NCI-H2171 treated with DMSO at 0.1 percent for 48 hours (cell line): ENCODE measurements at places on chromosomes 1 and 21.
A peak's percentile ranks its signal among the peaks of the same experiment; 100 is the strongest.

DNA sequence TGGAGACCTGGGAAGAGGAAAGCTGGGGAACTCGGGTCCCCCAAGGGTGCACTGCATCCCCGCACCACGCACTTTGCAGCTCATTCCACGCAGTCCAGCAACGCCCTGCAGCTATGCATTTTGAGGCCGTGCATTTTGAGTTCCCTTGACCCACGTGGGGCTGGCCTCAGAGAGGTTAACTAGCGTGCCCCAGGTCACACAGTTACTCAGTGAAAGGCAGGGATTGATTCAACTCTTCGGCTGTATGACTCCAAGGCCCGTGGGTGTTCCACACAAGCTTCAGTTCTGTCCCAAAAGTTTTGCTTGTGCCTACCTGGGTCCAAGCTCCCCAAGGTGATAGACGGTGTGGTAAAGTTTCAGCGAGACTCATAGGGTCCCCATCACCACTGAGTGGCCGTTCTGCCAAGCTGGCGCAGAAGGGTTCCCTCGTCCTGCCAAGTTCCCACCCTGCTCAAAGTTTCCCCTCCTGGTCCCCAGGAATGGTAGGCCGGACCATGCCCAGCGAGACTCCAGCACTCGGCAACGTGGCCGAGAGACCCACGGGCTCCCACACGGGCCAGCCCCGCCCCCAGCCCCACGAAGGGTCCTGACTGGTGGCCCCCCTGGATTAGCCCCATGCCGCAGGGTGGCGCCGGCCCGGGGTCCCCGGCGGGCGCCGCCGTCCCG, 611 bp downstream of the HSPG2 start:
- no peak for DNase-seq

DNA sequence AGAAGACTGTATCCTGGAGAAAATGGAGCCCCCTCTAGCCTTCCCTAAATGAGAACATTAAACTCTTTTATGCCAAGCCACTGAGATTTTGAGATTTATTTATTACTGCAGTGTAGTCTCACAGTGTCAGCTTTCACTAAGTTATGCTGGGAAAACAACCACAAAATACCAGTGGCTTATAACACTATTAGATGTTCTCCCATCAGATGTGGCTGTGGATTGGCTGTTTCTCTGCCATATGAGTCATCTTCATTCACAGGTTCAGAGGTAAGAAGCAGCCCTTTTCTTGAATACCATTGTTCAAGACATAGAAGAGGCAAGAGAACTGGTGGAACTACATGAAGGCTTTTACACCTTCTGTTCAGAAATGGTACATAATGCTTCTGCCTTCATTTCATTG, 32.1 kb upstream of the ST6GALNAC5 start:
- DNase-seq, result no peak

DNA sequence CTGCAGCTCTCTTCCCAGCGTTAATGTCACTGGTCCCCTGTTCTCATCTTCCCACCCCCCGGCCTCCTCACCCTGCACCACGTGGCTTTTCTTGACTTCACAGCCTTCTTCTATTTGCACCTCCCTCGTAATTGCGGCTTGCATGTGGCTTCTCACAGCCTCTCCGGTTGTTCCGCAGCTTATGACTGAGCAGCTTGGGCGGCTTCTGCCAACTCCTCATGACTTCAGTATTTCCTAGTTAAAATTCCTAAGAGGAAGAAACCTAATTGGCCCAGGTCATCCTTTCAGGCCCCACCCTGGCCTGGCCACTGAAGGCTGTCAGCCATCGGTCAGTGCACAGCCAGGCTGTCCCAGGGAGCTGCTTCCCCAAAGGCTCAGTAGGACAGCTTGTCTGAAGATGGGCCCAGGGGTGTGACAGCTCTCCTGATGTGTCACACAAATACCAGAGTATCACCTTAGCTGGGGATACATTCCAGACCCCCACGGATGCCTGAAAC, 8.6 kb upstream of the RERE start:
- no peak for DNase-seq

DNA sequence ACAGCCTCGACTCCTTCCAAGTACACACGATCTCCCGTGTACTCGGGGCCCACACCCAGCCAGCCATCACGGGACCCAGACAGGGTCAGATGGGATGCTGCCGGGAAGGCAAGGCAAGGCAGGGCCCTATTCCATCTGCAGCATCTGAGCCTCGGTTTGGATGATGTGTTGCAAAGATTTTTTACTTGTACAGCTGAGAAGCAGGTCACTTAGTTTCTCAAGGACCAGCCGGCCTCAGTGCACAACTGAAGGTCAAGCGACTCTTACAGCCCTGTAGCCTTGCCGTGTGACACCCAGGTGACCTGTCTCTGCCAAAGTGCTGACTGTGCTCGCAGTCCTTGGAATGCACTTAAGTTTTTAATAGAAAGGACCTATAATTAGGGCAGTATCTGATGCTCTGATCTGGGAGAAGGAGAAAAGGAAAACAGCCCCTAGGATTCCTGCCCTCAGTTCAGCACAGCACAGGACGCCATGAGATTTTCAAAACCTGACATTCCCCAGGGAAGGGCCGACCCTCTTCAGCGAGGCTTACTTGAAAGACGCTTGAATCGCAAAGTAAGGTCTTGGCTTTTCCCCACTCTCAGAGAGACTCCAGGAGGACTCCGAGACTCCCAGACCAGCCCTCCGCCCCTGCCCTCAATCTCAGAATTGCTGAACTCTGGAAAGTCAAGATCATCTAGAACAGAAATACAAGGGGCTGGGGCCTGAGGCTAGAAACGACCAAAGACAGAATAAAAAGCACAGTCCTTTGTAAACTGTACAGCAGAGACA, 1.3 kb downstream of the GPR157 start:
- no peak for DNase-seq

DNA sequence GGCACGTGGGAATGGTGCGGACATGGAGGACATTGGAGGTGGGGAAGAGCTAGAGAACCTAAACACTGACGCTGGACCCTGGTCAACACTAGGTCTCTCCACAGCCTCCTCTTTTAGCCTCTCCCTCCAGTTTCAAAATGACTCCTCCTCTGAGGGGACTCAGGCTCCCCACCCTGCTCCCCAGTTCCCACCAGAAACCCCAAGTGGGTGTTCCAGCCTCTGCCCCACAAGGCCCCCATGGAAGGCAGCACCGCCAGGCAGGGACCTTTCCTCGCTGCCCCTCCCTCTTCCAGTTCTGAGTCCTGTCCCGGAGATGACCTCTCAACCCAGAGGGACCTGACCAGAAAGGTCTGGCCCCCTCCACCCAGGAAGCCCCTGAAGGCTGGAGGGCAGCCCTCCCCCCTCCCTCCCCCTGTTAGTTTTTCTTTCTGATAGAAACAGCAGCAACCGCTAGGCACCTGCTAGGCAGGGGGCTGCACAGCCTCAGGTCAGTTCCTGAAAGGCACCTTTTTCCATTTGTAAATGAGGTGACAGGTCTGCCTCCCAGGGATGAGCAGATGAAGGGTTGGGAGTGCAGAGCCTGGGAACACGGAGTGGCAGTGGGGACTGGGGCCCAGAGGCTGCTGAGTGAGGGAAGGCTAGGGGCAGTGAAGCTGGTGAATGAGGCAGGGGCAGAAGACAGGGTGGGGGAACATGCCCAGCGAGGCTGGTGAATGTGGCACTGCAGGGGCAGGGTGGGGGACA, 9.3 kb upstream of the ITGB2 start:
- DNase-seq, result no peak

GRCh38 chr1:12458571-12458970, 159.4 kb downstream of the DHRS3 start:
- DNase-seq, result no peak

DNA sequence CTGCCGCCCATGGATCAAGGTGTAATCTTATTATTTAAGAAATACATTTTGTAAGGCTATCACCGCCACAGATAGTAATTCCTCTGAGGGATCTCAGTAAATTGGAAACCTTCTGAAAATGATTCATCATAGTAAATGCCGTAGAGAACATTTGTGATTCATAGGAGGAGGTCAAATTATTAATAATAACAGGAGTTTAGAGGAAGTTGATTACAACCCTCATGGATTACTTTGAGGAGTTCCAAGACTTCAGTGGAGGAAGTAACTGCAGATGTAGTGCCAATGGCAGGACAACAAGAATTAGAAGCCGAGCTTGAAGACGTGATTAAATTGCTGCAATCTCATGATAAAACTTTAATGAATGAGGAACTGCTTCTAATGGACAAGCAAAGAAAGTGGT, 280.1 kb downstream of the PTPRC start:
- DNase-seq, result no peak

DNA sequence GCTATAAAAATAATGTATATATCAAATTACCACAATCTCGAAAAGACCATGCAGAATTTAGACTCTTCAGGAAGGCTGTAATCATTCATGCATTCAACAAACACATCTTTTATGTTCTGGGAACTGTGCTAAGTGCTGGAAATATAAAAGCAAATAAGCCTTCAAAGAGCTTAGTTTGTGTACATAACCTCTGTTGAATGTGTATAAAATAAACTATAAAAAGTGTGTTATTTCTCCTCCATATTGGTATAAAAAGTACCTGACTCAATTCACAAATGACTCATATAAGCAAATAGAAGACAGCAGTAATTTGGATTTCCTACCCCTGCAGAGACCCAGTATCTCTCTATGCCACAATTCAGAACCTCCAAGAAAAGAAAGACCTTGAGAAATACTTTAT, 36.8 kb downstream of the RAB3GAP2 start:
- no peak for DNase-seq

GRCh38 chr1:78855258-78855657, 151.3 kb downstream of the ADGRL4 start:
- DNase-seq, result no peak

DNA sequence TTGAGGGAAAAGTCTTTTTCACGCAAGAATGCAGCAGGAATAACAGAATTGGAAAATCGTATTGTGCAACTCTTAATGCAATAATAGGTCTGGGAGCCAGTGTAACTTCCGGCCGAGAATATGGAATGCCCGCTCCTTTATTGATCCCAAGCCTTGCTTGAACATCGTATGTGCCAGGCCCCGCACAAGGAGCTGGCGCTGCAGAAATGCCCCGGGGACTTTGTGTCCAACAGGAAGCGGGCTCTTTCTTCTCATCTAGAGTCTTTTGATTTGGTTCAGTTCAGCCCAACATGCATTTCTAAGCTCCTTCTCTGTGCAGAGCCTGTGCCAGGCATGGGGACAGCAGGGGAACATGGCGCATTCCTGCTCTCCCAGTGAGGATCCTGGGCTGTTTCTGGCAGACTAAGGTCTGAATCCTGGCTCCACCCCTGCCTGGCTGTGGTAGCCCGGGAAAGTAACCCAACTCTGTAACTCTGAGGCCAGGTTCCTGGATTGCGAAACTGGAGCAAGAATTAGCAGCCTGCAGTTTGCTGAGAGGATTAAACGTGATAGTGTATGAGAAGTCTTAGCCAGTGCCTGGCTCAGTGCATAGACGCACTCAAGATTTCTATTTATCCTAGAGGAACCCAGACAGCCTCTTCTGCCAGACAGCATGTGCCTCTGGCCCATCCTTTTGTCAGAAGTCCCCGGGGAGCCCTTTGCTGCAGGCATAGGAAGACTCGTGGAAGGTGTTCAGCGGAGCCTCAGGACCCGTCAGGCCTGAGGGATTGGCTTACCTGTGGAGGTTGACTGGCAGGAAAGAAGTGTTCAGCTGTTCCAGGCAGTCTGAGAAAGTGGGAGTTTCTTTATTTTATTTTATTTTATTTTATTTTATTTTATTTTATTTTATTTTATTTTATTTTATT, 987 bp upstream of the CDCP2 start:
- DNase-seq, result peak; percentile 75

GRCh38 chr1:82141390-82141789, 340.7 kb downstream of the ADGRL2 start:
- no peak for DNase-seq

GRCh38 chr1:152110365-152110859, 4.8 kb downstream of the TCHH start:
- DNase-seq, result peak; percentile 76

- peak; percentile 50 for DNase-seq
Measured at GRCh38 chr1:160030657-160031364, 979 bp downstream of the PIGM start.

DNA sequence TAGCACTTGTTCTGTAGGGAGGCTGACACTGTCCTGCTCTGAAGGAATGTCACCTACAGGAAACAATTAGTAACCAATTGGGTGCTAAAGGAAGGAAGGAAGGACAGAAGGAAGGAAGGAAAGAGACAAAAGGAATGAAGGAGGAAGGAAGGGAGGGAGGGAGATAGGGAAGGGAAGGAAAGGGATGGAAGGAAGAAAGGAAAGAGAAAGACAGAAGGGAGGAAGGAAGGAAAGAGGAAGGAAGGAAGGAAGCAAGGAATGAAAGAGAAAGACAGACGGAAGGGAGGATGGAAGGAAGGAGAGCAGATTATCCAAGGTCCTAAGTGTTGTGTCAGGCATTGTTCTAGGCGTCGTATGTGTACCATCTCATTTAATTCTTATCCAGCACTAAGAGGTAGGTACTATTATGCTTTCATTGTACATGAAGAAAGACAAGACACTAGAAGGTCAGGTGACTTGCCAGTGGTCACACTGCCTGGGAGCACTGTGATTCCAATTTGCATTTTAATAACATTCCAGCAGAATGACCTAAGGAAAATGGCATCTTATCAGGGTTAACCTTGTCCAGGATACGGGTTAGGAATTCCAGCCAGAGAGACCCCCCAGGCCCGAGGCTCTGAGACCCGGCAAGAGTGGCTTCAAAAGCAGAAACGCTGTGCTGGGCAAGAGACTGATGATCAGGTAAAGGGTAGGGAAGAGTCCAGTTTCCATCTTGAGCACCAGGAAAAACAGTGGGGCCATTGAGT, 29.6 kb downstream of the CLIC6 start:
- DNase-seq, result no peak

- DNase-seq, result peak; percentile 88
Measured at GRCh38 chr1:156500793-156501506, 375 bp upstream of the MEF2D start.

DNA sequence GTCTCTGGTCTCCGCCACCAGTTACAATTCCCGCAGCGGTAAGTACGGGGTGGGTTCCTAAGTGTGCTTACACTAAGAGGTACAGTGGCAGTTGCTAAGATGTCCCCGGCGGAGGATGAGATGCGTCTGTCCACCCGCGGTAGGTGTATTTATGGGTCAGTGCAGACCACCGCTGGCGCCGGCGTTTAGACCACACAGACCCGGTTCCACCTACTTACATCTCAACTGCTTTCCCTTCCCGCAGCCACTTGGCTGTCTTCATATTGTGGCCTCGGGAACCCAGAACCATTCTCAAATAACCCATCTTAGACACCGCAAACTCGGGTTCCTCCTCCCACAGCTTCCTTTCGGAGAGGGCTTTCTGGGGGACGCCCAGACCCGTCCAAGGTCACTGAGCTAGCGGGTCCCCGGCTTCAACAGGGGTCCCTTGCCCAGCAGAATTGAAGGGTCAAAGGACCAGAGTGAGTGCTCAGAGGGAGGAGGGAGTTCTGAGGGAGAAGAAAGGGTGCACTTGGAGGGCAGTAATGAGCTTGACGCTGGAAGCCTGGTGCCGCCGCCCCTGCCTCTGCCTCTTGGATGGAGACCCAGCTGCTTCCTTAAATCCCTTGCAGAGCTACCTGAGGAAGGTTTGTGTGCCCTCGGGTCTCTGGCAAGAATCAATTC, 8.6 kb downstream of the NR5A2 start:
- DNase-seq, result no peak

- no peak for DNase-seq
Measured at GRCh38 chr1:38497921-38498656, 361.5 kb downstream of the RRAGC start.

GRCh38 chr1:47942240-47942629, 55.0 kb downstream of the TRABD2B start:
- no peak for DNase-seq

GRCh38 chr1:193799948-193800690, 613.7 kb upstream of the B3GALT2 start:
- DNase-seq, result no peak

- peak; percentile 91 for DNase-seq
Measured at GRCh38 chr1:32716312-32717148, 14.0 kb upstream of the SYNC start.
